ENCODE measurements at places on chromosomes 16 and 17.

DNA sequence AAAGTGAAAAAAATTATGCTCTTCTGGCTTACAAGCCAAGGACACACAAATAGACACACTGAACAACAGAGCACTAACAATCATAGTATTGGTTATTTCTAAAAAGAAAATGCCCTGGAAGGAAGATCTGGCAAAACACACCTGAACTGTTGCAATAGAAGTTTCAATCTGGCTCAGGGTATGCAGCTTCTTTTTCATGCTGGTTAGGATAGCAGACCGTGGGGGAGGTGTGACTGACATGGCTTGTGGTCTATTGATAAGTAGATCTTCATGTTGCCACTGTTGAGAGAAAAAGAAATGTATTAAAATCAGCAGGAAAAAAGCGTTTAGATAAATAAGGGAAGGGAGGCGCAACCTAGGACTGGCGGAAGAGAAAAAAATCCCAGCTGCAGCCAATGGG lies 26.5 kb upstream of the ARL6IP1 start:
- no peak for DNase-seq

DNA sequence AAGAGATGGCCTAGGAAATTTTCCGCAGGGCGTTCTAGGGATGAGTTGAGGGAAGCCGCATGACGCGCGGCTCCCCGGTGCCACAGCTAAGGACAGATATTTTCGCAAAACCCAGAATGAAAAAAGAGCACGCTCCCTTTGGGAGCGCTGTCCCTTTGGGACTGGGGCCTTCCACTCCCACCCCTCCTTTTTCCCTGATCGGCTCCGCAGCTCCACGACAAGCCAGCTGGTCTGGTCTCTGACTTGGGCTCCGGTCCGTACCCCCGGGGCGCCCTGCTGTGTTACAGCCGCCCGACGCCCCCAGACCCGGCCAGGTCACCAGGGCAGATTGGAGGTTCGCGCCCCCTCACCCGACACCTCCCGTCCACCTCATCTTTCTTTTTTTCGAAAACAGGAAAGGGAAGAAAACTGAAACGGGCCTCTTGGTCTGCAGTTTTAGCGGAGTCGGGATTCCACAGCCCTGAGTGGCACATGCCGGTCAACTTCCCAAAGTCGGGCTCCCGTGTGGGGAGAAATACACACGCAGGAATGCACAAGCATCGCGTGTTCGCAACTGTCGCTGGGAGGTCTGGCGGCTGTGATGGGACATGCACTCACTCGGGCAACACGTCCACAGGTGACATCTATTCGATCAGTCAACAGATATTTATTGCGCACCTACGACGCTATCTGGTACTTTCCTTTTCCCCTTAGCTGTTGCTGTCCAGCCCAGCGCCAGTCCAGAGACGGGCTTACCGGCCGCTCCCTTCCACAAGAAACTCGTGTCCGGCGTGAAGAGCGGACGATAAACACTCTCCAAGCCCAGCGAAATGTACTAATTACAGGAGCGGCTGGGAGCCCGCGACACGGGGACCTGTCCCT lies 3.9 kb upstream of the SOX9 start:
- no peak for DNase-seq

- no peak for DNase-seq
Measured at GRCh38 chr17:40341808-40342503, 22.6 kb downstream of the GJD3 start.

GRCh38 chr16:80788027-80788426 lies 16.4 kb downstream of the CDYL2 start:
- DNase-seq = no peak

- no peak for DNase-seq
Measured at GRCh38 chr16:24883714-24884151, 38.0 kb downstream of the SLC5A11 start.

- no peak for DNase-seq
Measured at GRCh38 chr16:10112021-10112420, 70.2 kb downstream of the GRIN2A start.

DNA sequence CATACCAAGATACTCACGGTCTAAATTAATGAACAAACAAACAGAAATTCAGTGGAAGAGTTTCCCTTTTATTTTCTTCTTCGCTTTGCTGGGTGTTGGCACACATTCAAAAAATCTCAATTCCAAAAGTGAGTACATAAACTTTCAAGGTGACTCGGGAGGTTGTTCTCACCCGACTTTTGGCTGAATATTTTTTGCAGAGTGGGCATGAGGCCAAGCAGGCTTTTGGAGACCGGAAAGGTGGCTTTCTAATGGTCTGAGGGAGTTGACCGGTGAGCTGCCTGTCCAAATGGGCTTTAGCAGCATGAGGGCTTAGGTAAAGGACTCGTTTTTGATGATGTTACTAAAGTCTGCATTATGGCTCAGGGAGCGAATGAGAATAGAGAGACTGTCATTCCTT lies 318.7 kb downstream of the CPPED1 start:
- no peak for DNase-seq

GRCh38 chr17:13525876-13526275 lies 75.9 kb downstream of the HS3ST3A1 start:
- DNase-seq = no peak

- no peak for DNase-seq
Measured at GRCh38 chr16:73692861-73693260, 603.8 kb upstream of the PSMD7 start.

- no peak for DNase-seq
Measured at GRCh38 chr17:75325348-75325747, 36.1 kb upstream of the SLC25A19 start.

DNA sequence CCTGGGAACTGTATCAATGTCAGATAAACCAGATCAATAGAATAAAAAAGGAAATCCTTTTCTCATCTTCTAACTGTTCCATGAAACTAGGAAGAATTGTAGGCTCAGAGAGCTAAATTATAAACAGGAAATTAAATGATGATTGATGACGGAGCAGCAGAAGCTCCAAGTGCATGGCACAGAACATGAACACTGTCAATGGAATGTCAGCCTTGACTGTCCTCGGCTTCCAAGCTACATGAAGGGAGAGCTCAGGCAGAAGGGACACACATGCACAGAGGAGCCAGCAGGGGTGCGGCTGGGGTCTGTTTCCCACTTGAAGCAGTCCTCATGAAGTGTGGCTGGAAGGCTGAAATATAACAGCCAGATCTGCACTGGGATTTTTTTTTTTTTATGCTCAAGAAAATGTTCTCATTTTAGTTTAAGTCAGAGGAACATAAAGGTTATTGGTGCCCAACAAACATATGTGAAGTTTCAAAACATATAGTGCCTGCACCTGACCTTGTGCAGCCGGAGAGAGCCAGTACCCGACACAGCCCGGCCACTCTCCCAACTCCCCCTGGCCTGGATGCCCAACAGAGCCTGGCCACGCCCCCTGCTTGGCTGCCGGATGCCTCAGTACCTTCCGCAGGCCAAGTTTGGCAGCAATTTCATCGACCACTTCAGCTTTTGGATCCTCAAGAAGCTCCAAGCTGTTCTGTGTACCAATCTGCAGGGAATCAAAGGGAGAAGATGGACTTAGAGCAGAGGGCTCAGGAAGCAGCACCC lies 37.0 kb downstream of the NPLOC4 start:
- no peak for DNase-seq

GRCh38 chr16:64738321-64738960 lies 383.4 kb downstream of the CDH11 start:
- DNase-seq = no peak

DNA sequence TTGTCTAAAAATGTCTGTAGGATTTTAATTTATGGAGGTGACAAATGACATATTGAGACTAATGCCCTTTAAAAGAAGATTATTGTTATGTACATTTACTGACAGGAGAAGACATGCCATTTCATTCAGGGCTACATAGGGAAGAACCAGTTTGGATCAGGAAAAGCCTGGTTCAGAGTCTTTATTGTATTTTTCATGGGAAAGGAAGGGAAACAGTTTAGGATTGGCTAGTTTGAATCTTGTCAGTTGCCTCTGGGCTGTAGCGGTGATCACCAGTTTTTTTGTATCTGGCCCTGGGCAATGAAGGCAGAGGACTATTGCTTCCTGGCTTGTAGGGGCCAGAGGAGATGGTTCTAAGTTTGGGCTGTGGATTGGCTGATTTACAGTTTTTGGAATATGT lies 31.8 kb downstream of the NSRP1 start:
- DNase-seq = no peak

DNA sequence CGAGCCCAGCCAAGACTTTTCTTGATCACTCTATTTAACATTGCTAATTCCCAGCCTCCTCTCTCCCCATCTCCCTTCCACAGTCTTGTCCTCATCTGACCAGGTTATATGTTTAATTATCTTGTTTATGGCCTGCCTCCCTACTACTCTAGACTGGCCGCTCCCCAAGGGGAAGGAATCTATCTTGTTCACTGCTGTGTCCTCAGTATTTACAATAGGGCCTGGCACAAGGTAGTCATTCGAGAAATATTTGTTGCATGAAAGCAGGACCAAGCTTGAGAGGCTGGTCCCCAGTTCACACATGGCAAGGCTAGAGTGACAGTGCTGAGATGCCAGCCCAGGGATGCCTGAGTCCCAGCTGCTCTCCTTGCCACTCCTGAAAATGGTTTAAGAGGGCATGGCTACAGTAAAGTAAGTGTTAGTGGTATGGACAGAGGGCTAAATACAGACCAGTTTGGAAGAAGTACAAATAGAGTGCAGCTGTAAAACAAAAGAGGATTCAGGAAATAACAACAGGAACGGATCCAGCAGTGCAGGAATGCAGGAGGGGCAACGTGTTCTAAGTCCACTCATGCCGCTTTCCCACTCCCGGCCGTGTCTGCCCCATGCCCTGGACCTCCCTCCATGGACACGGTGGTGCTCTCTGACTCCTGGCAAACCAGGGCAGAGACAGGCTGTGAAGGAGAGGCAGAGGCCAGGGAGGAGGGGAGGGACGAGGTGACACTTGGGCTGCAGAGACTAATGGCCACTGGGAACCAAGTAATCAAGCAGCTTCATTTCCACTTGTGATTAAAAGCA lies 65.6 kb downstream of the TOM1L2 start:
- DNase-seq = no peak

- peak; percentile 20 for DNase-seq
Measured at GRCh38 chr16:30184891-30185682, 1.7 kb downstream of the CORO1A start.

DNA sequence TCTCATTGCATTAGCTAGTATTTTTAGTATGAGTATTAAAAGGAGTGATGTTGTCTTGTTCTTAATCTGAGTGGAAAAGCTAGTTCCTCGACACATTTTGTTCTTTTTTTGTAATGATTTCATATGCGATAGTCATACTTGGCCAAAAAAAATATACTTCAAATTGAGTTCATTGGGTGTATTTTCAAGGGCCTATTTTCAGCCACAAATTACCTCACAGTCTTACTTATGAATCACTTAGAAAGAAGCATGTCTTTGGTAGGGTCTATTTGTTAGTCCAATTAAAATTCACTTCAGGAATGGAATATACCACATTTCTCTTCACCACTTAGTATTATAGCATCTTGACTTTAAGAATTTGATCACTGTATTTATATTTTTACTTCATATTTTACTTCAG lies 337.2 kb downstream of the CDH11 start:
- DNase-seq = no peak

GRCh38 chr17:81952792-81953228 lies 5.8 kb upstream of the MYADML2 start:
- DNase-seq = no peak

DNA sequence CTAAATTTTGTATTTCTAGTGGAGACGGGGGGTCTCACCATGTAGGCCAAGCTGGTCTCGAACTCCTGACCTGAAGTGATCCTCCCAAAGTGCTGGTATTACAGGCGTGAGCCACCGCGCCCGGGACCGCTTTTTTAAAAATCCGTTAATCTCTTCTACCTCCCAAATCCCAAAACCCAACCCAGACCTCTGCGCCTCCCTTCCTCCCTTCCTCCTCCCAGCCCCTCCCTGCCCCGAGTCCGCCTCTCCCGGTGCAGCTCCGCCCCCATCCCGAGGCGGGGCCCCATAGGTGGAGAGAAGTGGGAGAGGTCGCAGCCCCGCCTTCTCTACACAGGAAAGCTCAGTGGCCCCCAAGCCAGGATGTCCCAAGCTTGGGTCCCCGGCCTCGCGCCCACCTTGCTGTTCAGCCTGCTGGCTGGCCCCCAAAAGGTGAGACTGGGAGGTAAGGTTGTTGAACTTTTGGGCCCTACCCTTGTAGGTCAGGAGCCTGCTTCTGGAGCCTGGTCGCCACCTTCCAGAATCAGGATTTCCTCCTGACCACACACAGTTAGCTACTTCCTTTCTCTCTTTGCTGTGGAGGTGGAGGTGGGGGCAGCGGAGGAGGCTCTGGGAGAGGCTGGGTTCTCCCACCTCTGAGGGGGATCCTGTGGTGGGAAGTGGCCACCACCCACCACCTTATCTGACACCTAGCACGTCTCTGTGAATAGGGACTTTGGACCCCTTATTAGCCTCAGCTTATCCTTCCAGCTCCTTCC lies at the start of gene TMEM92:
Gene TMEM92 (plus strand): TSS at position 325 of the 755 bp plus-strand sequence. CDS start 36 bp downstream, at position 361.
- no peak for DNase-seq

GRCh38 chr16:4392382-4393239 lies 21.0 kb downstream of the VASN start:
- peak; percentile 83 for DNase-seq

- DNase-seq = no peak
Measured at GRCh38 chr17:47096343-47096742, 92.8 kb downstream of the CDC27 start.

DNA sequence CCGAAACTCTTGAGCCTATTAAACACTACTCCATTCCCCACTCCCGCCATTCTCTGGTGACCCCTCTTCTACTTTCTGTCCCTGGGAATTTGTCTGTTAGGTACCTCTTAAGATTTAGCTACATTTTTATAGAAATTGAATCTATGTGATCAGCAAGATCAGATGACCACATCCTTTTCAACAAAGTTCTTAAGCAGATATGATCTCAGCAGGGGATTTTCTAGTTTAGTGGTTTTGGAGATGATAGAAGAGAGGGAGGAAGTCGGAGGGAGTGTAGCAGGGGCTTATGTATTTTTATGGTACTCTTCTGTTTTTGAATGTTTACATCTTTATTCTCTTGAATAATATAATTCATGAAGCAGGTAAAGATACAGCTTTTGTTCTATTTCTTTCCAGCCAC lies 40.8 kb downstream of the RPA1 start:
- DNase-seq = no peak

GRCh38 chr16:67917852-67918236 lies 13.8 kb downstream of the CTRL start:
- no peak for DNase-seq

DNA sequence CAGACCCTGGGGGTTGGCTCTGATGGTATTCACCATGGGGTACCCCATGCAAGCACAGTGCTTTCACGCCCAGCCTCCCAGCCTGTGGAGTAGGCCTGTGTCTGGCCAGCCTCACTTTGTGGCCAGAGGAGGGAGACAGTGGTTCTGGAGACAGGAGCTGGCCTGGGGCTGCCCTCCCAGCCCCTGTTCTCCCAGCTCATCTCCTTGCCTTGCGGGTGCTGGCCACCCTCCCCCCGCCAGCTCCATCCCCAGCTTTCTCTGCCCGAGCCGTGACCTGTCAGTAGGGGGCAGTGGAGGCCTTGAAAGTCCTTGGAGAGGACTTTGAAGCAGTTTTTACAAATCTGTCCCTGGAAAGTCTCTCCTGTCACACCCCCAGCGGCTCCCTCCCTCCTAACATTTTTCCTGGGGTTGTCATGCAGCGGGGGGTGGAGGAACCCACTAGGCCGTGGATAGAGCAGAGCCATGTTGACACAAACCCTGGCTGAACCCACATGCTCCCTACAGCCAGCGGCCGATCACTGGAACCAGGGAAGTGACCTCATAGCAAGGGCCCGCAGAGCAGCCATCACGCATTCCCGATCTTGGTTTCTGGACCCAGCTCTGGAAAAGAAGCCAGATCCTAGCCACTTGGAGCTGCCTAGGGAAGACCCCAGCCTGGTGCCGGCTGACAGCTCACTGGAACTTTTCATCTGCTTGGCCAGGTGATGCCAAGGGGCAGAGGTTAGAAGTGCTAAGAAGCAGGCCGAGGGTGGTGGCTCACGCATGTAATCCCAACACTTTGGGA lies 289.4 kb downstream of the SEC14L1 start:
- DNase-seq = peak; percentile 86

Data from muscle of back (tissue), 13 donors.